ENCODE measurements at places on chromosomes 16 and 17.

DNA sequence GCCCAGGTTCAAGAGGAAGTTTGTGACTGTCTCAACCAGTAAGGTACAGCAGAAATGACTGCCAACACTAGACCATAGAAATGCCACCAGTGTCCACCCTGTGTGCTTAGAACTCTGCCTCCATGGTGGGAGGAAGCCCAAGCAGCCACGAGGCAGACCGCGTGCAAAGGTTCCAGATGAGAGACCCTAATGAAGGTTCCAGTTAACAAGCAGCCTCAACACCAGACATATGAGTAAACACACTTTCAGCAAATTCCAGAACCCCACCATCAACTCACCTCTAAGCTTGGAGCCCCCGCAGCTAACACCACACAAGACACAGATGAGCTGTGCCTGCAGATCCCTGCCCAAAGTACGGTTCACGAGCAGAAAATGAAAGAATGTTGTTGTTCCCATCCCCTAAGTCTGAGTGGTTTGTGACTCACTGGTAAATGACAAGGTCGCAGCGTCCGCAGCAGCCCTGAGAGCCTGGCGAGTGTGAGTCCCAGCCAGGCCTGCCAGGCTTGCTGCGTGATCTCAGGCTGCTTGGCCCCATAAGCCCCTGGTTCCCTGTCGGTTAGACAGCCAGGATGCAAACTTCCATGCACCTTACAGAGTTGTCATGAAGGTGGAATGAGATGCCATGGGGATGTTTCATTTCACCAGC is 193.7 kb downstream of the C16orf95 start:
- H3K27me3 ChIP-seq = no peaks in the 10 kb centered on the region
- no peak for DNase-seq
- H3K27ac ChIP-seq = no peak overlapping the region
- H3K4me3 ChIP-seq = no peak overlapping the region

- peak overlapping the region; percentile 61 for H3K27ac ChIP-seq
- H3K36me3 ChIP-seq = no peaks in the 10 kb centered on the region
- peaks cover 4% of the 10 kb centered on the region for H3K4me1 ChIP-seq
- DNase-seq = no peak
- no peak overlapping the region for H3K4me3 ChIP-seq
These were observed 365.4 kb downstream of the CDH13 start for GRCh38 chr16:82991966-82992675.

DNA sequence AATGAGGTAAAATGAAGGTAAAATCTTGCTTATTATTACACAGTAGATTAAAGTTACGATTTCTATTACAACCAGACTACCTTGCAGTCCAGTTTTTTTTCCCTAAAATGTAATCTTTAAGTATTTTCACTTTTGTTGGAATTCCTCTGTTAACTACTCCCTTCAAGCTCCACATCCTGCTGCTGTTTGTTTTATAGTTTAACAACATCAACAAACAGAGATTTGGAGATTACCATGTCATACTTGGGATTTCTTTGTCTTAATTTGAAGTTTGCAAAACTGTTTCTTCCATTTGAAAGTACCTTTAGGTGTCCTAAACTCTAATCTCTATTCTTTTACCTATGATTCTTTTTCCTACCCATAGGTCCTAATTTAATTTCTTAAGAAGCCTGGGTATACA is 83.3 kb downstream of the ABHD15 start:
- H3K36me3 ChIP-seq = no peaks in the 10 kb centered on the region
- H3K27me3 ChIP-seq = no peaks in the 10 kb centered on the region
- no peak overlapping the region for H3K27ac ChIP-seq
- H3K4me1 ChIP-seq = no peaks in the 10 kb centered on the region
- DNase-seq = no peak
- H3K4me3 ChIP-seq = no peak overlapping the region

DNA sequence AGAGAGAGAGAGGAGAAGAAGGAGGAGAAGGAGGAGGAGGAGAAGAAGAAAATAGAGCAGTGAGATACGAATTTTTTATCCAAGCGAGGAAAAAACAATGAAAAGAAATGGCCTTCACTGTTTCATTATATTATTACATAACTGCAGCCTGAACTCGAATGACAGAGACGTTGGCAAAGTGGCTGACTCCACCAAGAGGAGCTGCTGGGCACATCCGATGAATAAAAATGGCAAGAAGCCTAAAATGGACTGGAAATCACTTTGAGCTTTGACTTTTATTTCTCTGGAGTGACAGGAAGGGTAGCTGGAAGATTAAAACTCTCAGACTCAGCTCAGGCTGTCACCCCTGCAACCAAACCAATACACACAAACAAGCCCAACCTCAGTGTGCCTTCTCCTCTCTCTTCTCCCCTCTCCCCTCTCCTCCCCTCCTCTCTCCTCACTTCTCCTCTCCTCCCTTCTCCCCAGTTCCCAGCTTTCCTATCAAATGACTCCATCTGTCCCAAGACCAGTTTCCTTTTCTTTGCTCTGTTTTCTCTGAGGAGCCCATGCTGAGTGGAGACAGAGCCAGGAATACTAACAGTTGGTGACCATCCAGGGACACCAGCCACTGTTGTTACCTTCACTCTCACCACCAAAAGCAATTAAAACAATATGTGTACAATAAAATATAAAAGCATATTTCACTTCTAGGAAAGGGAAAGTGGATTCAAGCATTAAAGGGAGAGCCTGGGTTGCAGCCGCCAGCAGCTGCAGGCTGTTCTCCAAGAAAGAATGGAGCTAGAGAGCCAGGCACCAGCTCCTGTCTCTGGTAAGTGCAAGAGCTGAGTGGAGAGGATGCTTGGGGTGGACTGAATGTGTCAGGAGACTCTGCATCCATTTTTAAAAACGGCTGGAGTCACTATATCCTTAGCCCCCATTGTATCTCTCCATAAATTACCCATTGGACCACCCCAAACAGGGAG is 51.2 kb downstream of the SOX9 start:
- H3K27me3 ChIP-seq = no peaks in the 10 kb centered on the region
- no peak overlapping the region for H3K27ac ChIP-seq
- H3K4me3 ChIP-seq = no peak overlapping the region
- H3K36me3 ChIP-seq = no peaks in the 10 kb centered on the region
- DNase-seq = no peak

GRCh38 chr17:28268610-28269313 is 50.2 kb upstream of the TMEM97 start:
- no peaks in the 10 kb centered on the region for H3K27me3 ChIP-seq
- no peaks in the 10 kb centered on the region for H3K36me3 ChIP-seq
- H3K4me1 ChIP-seq = no peaks in the 10 kb centered on the region
- H3K4me3 ChIP-seq = no peak overlapping the region
- H3K27ac ChIP-seq = no peak overlapping the region

Measured in hepatocyte (in vitro differentiated cells).